ENCODE measurements at places on chromosomes 3 and 15. TPM values are rescaled to one million over a fixed set of nuclear protein-coding genes. Genes with fewer than 3 reads are reported as not detected.

DNA sequence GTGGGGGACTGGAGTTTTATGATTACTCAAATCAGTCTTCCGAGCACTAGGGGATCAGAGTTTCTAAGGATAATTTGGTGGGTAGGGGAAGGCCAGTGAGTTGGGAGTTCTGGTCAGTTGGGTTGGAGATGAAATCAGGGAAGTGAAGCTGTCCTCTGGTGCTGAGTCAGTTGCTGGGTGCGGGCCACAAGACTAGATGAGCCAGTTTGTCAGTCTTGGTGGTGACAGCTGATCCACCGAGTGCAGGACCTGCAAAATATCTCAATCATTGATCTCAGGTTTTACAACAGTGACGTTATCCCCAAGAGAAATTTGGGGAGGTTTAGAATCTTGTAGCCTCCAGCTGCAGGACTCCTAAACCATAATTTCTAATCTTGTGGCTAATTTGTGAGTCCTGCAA lies 249.4 kb downstream of the FAM43A start:
- DNase-seq = no peak

SLC22A14 gene
- total RNA-seq = not detected

DNA sequence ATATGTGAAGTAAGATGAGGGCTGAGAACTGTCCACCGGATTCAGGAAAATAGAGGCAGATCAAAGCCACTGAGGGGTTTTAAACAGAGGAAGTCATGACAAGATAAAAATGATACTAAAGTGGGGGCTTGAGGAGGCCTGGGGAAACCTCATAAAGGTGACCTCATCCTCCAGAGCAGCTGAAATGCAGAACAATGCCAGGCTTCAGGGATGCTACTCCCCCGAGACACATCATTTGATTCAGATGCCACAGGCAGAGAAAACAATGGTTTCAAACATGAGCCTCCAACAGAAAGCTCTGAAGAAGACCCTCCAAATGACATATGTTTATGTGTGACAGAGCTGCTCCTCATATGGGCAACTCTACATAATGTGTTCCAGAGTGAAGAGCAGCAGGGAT lies 6.4 kb downstream of the CFAP20DC start:
- no peak for DNase-seq

KLHL6 gene
- 1.0 TPM for total RNA-seq

- no peak for DNase-seq
These were observed 48.6 kb upstream of the KLF13 start for GRCh38 chr15:31278061-31278445.

GRCh38 chr3:125478326-125478725 lies 41.7 kb downstream of the SNX4 start:
- no peak for DNase-seq

Data from thyroid gland (tissue), 4 donors.